ENCODE measurements at places on chromosomes 12 and 14.

DNA sequence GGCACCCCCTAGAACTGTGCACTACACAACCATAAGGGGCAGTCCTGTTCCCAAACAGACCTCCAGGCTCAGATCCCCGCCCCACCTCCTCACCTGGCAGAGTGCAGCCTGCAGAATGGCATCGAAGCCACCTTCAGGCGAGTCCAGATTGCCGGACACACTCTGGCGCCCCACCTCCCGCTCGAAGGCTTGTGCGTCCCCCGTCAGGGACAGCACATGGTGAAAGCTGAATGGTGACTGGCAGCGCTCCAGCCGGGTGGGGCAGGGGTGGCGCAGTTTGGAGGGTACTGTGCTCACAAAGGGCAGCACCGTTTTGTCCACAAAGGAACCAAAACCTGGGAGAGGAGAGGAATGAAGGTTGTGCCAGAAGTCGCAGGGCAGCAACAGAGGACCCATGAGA is 10.6 kb downstream of the ITGB7 start:
- DNase-seq = no peak

GRCh38 chr12:7142809-7143465 is 12.8 kb downstream of the CLSTN3 start:
- no peak for DNase-seq

- DNase-seq = no peak
Observed at GRCh38 chr12:13304924-13305323, 108.4 kb downstream of the EMP1 start.

DNA sequence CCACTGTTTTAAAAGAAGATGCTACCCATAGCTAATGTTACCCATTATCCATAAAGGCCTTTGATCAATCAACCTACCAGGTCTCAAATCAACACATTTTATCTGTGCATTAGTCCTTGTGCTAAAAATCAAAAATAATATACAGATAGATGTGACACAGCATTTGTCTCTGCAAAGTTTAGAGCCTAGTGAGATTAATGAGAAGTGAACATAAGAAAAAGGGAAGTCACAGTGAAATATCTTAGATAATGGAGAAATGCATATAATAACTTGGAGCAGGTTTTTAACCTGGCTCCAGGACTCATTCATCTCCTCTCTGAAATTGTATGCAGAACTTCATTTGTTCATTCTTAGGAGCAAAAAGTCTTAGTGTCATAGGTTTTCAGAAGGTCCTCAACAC is 7.2 kb downstream of the PDE3A start:
- DNase-seq = no peak

- no peak for DNase-seq
Observed at GRCh38 chr12:50806176-50806575, 36.5 kb upstream of the TMPRSS12 start.

DNA sequence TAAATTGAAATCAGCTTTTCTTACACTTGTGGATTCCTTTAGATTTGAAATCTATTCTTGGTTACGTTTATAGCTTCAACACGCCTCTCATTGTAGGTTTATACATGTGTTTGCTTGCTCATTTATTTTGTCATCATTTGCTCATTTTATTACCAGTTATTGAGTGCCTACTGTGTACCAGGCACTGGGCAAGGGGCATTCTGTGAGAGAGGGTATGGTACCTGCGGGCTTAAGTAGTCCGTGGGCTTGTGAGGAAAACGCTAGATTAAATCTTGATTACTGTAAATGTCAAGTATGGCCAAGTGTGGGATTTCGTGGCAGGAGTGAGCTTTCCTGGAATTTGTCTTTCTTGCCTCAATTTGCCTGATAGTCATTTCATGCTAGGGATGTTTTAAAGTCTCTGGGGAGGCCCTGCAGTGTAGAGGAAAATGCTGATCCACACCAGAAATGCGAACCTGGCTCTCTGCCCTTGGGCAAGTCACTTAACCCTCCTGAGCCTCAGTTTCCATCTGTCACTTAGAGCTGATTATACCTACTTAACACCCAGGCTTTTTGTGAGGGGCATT is 92.7 kb downstream of the CACNA1C start:
- DNase-seq = no peak

GRCh38 chr12:84069699-84070098 is 842.9 kb downstream of the SLC6A15 start:
- DNase-seq = no peak

- peak; percentile 2 for DNase-seq
Observed at GRCh38 chr12:127293507-127294310, 973.3 kb upstream of the TMEM132C start.

GRCh38 chr12:100151769-100152168 is 9.1 kb upstream of the BLTP3B start:
- DNase-seq = no peak

GRCh38 chr14:103699901-103700752 is 15.1 kb downstream of the XRCC3 start:
- DNase-seq = no peak

- DNase-seq = no peak
Observed at GRCh38 chr14:64605926-64606685, 56.3 kb downstream of the PPP1R36 start.

- no peak for DNase-seq
Observed at GRCh38 chr14:22185789-22186188, 403.2 kb downstream of the DAD1 start.

DNA sequence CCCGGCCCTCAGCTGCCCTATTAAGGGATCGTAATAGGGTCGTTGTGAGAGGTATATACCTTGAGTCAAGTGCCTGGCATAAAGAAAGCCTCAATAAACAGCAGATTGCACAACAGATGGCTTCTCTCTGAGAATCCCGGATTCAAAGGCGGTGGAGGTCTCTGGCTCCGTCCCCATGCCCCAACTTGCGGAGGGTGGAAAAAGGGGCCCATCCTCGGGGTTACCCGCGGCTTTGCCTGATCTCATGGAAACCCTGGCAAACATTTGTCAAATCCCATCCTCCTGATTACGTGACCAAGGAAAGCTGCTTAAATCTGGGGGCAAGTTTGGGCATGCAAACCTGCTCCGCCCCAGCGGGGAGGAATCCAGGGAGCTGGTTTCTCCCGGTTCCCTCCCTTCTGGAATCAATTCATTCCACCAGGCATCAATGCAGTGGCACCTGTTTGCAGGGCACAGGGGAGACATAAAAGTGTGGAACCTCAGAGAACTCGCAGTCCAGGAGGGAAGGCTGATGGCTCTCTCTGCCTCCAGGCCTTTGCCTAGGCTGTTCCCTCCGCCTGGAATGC is 12.3 kb downstream of the TRPV4 start:
- no peak for DNase-seq

GRCh38 chr14:71541271-71541670 is 391.0 kb upstream of the RGS6 start:
- no peak for DNase-seq

- DNase-seq = no peak
Observed at GRCh38 chr12:24349051-24349799, 399.8 kb upstream of the SOX5 start.
